ENCODE measurements at places on chromosomes 5 and 9. TPM values are rescaled to one million over a fixed set of nuclear protein-coding genes. Genes with fewer than 3 reads are reported as not detected.
A peak's percentile ranks its signal among the peaks of the same experiment; 100 is the strongest.

GPR151 gene
- total RNA-seq, result 0.18 TPM

SHISAL2B gene
- not detected for total RNA-seq

SLC6A3 gene
- total RNA-seq, result 0.18 TPM

SLC6A7 gene
- total RNA-seq, result 5.9 TPM

ANKRD55 gene
- 6.2 TPM for total RNA-seq

DENND1A gene
- 33.7 TPM for total RNA-seq

- no peak for DNase-seq
Measured at GRCh38 chr5:72107901-72108201, 576 bp downstream of the MAP1B start.

DNA sequence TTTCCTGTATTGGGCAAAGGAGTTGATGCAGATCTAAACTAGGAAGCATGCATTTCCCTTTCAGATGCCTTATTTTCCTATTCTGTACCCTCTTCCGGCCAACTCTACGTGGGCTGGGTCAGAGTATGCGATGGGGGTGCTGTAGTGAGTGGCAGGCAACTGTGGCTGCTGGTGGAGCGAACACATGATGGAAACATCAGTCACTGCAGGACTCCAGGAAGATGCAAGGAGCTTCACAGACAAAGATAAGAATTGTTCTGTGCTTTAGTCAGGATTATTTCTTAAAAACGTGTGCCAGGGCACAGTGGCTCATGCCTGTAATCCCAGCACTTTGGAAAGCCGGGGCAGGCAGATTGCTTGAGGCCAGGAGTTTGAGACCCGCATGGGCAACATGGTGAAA lies 75.1 kb downstream of the PSAT1 start:
- no peak for DNase-seq

DNA sequence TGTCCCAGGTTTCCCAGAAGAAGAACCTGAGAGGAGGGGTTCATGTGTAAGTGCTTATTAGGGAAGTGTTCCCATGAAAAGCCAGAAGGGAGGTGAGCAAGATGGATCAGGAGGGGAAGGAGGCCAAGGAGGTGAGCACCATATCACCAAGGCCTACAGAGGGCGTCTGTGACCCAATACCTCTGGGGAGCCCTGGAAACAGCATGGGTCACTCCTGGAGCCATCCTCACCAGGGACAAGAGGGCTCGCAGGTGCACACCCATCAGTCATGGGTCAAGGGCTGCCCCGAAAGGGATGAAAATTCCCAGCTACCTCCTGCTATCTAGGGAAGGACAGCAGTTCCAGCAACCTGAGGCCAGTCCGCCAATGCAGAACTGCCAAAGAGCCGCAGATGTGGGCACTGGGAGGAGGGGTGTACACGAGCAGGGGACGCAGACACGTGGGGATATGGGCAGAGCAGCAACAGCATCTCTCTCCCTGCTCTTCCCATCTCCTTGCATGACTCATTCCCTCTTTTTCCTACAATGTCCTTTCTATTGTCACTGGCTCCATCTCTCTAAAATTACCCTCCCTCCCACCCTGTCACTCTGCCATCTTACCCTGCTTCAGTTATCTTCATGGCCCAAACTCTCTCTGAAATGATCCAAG lies 167.6 kb upstream of the FSTL4 start:
- no peak for DNase-seq

GRCh38 chr5:143395638-143396352 lies 7.7 kb downstream of the NR3C1 start:
- no peak for DNase-seq

DNA sequence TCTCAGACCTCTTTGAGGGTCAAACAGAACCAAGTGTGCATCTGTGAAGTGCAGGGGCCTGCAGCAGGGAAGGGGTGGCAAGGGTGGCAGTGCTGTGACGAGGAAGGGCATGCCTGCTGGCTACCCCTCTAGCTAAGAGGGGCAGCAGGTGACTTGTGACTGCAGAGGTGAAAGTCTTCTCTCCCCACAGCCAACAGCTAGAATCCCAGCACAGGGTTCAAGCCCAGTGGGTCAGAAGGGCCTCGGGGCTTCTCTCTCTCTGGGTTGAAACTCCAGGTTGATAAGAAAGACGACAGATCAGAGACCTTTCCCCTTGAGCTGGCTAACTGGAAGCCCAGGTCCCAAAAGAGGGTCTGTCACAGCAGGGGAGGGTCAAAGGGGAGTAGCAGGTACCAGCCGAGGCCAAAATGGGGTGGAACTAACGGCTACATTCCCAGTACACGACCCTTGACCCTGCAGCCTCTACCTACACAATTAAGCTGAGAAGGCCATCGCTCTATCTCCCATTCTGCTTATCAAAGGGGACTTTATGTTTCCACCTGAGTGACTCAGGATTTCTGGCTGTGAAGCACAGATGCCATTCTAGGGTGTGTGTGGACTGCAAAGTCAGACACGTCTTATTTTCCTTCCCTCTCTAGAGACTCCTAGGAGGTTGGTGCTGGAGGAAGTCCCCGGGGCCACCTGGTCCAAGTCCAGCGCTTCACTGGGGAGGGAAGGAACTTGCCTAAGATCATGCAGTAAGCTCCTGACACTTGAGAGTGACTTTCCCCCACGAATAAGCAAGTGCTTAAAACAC lies 14.6 kb downstream of the ANKS6 start:
- no peak for DNase-seq

DNA sequence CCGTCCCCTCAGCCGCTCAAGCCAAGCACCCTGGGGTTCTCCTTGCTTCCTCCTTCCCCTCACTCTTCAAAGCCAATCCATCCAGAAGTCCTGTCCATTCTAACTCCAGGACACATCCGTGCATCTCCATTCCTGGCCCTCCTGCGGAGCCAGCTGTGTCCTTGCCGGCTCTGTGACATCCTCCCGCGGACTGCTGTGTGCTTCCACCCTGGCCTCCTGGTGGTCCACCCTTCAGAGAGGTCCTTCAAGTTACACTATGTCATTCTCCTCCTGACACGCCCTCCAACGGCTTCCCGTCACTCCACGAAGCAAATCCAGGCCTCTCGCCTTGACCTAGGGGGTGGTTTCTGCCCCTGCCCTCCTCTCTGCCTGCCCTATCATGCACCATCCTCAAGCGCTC lies 13.0 kb upstream of the SCGB3A1 start:
- no peak for DNase-seq

- DNase-seq, result no peak
Measured at GRCh38 chr9:4826417-4827166, 33.8 kb downstream of the RCL1 start.

DNA sequence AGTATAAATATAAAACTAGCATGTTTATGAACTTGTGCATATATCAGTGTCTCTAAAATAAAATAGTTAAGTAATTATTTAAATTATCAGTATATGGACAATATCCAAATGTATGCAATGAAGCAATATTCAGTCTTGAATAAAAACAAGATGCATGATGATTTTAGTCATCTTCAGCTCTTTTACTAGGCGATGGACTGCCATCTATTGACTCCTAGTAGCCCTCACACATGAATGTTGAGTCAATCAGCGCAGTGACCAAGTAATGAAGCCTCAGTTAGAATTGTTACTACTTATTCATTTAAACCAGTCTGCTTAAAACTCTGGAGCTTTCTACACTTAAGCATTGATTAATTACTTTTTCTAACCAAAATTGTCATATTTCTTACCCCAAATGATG lies 92.9 kb upstream of the GRHPR start:
- no peak for DNase-seq

GRCh38 chr5:151758141-151758429 lies 346 bp downstream of the ATOX1 start:
- DNase-seq, result peak; percentile 30

GRCh38 chr5:74205767-74206578 lies 434.6 kb downstream of the ENC1 start:
- DNase-seq, result no peak

GRCh38 chr5:60687927-60688720 lies 11.8 kb downstream of the DEPDC1B start:
- DNase-seq, result no peak

DNA sequence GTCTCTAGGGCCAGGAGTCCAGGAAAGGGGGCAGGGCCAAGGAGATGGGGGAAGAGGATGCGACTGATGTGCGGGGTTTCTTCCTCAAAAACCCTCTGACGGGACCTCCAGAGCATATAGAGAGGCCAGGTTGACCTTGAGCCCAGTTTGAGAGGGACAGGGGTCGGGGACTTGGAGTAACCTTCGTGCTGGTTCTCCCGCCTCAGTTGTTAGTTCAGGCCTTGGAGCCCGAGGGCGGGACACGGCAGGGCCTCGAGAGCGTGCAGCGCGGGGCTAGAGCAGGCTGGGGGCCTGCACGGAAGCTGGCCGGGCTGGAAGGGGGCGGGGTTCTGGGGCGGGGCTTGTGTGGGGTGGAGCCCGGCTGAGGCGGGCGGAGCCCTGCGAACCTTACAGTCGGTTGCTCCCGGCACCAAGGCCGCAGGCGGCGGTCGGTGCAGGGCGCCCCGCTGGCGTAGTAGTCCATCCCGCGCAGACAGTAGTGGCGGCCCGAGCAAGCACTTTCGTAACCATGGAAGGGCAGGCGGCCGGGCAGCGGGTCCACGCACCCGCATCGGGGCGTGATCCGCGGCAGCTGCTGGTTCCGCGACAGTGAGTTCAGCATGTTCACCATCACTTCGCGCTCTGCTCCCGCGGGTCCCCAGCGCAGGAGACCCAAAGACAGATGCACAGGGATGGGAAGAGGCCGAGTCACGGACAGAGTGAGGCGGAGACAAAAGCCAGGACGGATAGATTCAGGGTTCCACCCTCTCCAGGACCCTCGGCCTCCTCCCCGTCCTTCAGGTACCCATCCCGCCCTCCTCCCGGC lies 4.0 kb upstream of the MYORG start:
- DNase-seq, result peak; percentile 92

- no peak for DNase-seq
Measured at GRCh38 chr9:6562201-6562600, 83.3 kb downstream of the GLDC start.

DNA sequence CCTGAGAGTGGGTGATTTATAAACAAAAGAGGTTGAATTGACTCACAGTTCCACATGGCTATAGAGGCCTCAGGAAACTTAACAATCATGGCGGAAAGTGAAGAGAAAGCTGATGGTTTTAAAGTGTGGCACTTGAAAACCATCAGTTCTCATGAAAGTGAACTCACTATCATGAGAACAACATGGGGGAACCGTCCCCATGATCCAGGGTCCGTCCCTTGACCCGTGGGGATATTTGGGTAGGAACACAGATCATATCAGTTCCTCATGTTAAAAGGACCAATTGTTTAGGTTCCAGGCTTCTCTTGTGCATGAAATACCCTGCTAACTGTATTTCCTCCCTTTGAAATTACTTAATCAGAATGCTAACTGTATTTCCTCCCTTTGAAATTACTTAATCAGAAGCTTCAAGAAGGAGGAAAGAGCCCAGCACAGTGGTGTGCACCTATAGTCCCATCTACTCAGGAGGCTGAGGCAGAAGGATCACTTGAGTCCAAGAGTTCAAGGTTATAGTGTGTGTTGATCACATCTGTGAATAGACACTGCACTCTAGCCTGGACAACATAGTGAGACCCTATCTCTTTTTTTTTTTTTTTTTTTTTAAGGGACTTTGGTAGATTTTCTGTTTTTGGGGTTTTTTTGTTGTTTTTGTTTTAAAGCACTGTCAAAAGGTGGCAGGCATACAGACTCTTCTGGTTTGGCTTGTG lies 24.8 kb downstream of the TTC1 start:
- no peak for DNase-seq

DNA sequence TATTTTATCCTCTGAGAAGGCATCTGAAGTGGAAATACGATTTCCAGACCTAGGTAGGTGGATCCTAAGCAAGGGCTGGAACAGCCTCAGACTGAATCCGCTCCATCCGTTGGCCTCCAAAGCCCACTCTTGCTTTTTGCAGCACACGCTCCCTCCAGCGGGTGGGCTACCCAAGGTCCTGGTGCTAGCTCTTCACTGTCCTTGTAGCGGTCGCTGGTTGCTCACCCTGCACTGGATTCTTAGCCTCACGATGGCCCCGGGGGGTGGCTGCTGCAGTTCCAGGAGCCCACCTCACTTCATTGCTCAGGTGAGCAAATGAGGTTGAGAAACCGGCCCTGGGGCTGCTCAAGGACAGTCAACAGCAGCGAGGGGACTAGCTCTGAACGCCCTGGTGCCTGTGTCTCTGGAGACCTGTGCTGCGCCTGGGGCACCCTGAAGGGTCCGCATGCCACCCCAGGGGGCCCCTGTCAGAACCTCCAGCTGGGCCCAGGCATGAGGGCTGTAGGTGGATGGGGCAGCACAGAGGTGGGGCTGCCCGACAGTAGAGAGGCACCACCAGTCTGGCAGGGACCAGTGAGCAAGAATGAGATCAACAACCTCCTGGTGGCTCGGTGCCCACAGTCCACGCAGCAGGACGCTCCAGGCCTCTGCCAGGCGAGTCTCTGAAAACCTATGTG lies 4.3 kb downstream of the MGAT4B start:
- peak; percentile 74 for DNase-seq

- DNase-seq, result no peak
Measured at GRCh38 chr9:73007966-73008672, 55.3 kb upstream of the ALDH1A1 start.

DNA sequence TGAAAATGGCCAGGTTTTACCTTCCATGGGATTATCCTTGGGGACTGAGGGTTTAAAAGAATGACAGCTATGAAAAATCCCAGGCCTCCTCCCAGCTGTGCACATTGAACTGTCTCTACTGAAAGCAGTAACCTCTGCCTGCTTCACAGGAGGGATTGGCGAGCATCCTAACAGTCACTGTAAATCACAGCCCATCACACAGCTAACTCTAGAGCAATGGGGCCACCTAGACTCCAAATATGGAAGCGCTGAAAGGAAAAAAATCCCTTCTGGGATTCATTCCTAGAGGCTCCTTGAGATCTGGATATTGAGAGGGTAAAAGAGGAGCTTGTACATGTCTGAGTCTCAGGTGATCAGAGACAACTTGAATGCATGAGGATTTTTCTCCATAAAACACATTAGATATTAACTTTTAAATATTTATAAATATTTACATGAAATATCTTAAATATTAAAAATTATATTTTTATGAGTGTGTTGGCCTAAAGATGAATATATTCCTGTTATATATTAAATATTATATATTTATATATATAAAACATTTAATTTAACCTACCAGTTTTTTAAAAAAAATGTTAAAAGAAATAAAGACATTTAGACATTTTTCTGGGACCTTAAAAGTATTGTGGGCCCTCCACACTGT lies 133.8 kb upstream of the SLC24A2 start:
- peak; percentile 26 for DNase-seq

DNA sequence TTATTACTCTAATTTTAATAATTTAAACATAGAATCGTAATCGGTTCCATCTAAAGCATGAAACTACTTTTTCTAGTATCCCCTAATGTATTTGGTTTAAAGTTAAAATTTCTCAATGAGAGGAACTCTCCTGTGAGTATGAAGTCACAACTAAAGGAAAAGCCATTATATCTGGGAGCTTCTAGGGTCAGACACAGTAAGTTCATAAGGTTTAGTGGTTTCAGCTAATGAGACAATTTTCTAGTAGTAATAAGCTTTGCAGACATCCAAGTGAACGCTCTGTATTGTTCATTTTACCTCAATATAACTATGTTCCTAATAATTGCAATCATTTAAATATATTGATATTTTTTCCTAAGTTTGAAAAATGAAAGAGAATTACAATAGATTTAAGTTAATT lies 364.4 kb upstream of the CDH9 start:
- no peak for DNase-seq

DNA sequence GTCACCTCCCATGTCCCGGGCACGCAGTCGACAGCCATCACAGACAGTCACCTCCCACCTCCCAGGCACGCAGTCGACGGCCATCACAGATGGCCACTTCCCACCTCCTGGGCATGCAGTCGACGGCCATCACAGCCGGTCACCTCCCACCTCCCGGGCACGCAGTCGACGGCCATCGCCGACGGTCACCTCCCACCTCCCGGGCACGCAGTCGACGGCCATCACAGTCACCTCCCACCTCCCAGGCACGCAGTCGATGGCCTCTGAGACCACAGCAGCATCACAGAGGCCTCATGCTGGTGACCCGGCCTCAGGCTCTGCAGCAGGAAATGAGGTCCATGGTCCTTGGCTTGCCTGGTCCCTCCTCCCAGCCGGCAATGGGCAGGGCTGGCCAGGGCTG lies 5.5 kb upstream of the SLC6A19 start:
- no peak for DNase-seq

Data from cerebellum (tissue), 4 donors.